ENCODE measurements at places on chromosomes 7 and 10.

DNA sequence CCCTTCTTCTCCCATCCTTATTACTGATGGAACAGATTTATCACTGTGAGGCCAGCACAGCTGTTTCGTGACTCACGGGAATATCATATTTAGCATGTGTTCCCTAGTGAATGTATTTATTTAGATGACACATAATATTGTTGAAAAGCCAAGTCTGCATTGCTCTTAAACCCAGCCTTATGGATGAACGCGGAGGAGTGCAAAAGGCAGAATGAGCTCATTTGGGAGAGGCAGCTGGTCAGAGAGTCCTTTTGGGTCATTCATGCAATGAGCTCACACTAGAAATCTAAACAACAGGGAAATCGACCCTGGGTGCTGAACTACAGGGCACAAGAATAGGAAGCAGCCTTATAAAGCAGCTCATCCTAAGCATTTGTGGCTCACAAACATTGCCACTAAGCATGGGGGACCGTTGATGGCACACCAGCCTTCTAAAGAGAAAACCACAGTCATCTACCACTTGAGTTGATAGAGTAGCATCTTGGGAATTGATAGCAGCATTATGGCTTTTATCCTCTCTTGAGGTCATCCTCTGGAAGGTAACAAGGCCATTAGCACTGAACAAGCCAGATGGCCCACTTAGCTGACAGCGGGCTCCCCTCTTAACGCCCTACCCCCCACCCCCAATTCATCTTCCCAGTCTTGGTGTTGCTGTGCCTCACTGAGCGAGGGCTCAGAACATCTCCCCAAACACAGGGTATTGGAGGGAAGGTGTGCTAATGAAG is 32.9 kb upstream of the SDK1 start:
- DNase-seq = no peak

DNA sequence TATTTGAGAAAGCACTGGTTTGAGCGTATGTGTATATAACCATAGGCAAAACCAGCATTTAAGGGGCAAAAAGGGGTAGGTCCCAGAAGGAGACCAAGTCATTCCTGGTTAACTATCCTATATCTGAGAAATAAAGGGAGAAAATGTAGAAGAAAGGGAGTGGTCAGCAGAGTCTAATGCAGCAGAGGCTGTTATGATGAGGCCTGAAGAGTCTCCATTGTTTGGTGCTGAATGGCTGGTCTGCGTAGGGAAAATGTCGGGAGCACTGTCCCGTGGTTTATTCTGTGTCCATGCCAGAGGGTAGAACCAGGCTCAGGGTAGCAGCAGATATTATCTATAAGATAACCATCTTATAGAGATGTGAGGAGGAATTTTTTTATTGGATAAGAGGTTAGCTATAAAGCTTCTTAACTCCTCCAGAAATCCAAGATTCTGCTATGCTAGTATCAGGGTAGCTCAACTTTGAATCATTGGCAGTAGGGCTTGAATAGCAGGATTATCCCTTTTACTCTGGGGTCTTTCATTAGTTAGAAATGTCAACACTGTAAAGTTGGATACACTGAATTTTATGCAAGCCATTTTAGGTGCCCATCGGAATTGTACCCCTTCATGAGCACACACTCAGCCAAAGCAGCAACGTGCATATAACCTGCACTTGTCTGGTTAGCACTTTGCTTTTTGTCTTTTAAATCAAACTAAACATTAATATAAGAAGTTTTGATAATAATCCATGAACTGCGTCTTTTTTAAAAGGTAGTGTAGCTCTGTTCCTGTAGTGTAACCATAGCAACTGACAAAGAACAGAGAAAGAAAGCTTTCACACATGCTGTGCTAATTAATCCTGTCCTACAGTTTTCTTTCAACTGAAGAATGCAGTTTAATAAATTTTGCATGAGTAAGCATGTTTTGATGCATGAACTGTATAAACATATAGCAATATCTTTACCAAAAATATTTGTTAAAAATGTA is 312.0 kb upstream of the FZD1 start:
- DNase-seq = no peak

DNA sequence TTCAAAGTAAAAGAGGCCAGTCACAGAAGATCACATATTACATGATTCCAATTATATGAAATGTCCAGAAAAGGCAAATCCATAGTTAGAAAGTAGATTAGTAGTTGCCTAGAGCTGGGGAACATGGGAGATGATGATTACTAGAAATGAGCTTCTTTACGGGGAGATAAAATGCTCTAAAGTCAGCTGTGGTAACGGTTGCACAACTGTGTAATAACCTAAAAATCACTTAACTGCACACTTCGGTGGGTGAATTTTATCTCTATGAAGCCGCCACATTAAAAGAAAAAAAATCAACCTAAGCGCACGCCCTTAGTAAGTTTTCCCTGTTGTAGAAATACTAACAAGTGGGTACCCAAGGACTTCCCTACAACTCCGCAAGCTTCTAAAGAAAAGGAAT is 15.9 kb downstream of the XRCC2 start:
- DNase-seq = no peak

GRCh38 chr7:101816595-101817470 is 593 bp upstream of the CUX1 start:
- DNase-seq = no peak

- no peak for DNase-seq
Observed at GRCh38 chr10:126179637-126180036, 208.6 kb downstream of the ADAM12 start.

DNA sequence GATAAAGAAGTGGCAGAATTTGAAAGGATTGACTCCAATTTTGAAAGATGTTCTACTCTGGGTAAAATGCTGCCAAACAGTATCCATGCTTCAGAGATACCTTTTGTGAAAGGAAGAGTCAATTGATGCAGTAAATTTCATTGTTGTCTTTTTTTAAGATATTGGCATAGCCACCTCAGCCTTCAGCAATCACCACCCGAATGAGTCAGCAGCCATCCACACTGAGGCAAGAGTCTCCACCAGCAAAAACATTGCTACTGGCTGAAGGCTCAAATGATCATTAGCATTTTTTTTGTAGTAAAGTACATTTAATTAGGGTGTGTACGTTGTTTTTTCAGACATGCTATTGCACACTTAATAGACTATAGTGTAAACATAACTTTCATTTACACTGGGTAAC is 31.7 kb upstream of the CYP26C1 start:
- DNase-seq = peak; percentile 13

Data from SW 1271 (cell line).